Thoracic aorta (tissue), 2 donors: ENCODE measurements at places on chromosomes 1 and 21. TPM values are rescaled to one million over a fixed set of nuclear protein-coding genes. Genes with fewer than 3 reads are reported as not detected.

The OR2L8 gene
- total RNA-seq = not detected

The GLMN gene
- 14.2 TPM for total RNA-seq

The GPR37L1 gene
- not detected for total RNA-seq

The GPR25 gene
- not detected for total RNA-seq

The ANKRD45 gene
- total RNA-seq = not detected

The ISG15 gene
- total RNA-seq = 31.5 TPM

The TMCC2 gene
- 8.9 TPM for total RNA-seq

The ANKRD65 gene
- total RNA-seq = 0.68 TPM

GRCh38 chr1:5238351-5239130, 584.1 kb downstream of the AJAP1 start:
- H3K4me3 ChIP-seq = no peak overlapping the region
- DNase-seq = no peak
- H3K27me3 ChIP-seq = no peaks in the 10 kb centered on the region
- H3K27ac ChIP-seq = no peak overlapping the region
- no peaks in the 10 kb centered on the region for H3K4me1 ChIP-seq
- H3K36me3 ChIP-seq = no peaks in the 10 kb centered on the region

GRCh38 chr1:240280560-240281322, 189.1 kb downstream of the FMN2 start:
- H3K27me3 ChIP-seq = no peaks in the 10 kb centered on the region
- no peak overlapping the region for H3K4me3 ChIP-seq
- no peak overlapping the region for H3K27ac ChIP-seq
- no peak for DNase-seq
- H3K4me1 ChIP-seq = no peaks in the 10 kb centered on the region

DNA sequence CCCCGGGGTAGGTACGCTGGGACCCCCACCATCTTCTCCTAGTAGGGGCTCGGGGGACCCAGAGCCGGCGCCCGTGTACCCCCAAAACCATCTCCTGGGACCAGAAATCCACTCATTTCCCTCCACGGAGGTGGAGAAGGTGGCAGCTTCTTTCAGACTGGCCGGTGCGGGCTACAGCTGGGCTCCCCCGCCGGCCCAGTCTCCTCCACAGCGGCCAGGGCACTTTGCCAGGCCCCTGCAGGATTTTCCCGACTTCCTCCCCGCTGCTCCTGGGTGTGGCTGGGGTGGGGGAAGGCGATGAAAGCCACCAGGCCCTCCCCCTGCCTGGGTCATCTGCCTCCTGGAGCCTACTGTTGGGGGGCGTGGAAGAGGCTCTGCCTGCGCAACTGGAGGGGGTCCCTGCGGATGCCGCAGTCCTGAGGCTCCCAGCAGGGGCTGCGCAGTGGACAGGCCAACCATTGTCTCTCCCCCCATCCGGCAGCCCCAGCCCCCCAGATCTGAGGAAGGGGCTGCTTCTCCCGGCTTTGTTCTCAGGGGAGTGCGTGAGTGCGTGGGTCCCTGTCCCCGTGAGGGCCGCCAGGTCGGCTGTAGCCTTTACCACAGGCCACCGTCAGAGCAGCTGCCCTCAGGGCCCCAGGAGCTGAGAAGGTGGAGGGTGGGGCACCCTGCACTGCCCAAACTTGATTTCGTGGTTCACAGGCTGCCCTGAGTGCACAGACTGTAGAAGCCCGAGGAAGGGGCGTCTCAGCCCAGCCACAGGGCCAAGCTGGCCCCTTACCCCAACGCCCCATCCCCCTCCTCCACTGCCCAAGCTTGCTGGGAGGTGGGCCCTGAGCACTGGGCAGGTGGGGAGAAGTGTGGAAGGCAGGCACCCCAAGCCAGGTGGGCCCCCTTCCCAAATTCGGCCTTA, 1.3 kb downstream of the AGRN start:
- peak overlapping the region; percentile 86 for H3K4me3 ChIP-seq
- no peak for DNase-seq
- no peaks in the 10 kb centered on the region for H3K27me3 ChIP-seq
- H3K36me3 ChIP-seq = no peaks in the 10 kb centered on the region

GRCh38 chr21:42067531-42068255, 3.4 kb upstream of the UMODL1 start:
- no peaks in the 10 kb centered on the region for H3K4me1 ChIP-seq
- no peaks in the 10 kb centered on the region for H3K27me3 ChIP-seq
- DNase-seq = no peak
- no peak overlapping the region for H3K4me3 ChIP-seq

DNA sequence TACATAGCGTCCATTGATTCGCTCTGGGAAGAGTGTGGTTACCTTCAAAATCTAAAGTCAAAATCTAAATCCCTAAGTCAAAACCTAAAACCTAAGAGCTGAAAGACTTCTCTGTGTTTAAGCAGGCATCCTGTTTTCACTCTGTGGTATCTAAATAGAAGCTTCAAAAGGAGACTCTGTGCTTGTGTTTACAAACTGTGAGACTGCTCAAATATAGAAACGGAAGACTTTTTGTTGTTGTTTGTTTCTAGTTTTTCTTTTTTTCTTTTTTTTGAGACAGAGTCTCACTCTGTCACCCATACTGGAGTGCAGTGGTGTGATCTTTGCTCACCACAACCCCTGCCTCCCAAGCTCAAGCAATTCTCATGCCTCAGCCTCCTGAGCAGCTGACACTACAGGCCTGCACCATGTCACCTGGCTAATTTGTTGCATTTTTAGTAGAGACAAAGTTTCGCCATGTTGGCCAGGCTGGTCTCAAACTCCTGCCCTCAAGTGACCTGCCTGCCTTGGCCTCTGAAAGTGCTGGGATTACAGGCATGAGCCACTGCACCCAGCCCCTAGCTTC, 425.9 kb downstream of the SMYD3 start:
- H3K4me3 ChIP-seq = no peak overlapping the region
- no peak overlapping the region for H3K27ac ChIP-seq
- H3K4me1 ChIP-seq = no peaks in the 10 kb centered on the region
- no peaks in the 10 kb centered on the region for H3K36me3 ChIP-seq
- no peak for DNase-seq

DNA sequence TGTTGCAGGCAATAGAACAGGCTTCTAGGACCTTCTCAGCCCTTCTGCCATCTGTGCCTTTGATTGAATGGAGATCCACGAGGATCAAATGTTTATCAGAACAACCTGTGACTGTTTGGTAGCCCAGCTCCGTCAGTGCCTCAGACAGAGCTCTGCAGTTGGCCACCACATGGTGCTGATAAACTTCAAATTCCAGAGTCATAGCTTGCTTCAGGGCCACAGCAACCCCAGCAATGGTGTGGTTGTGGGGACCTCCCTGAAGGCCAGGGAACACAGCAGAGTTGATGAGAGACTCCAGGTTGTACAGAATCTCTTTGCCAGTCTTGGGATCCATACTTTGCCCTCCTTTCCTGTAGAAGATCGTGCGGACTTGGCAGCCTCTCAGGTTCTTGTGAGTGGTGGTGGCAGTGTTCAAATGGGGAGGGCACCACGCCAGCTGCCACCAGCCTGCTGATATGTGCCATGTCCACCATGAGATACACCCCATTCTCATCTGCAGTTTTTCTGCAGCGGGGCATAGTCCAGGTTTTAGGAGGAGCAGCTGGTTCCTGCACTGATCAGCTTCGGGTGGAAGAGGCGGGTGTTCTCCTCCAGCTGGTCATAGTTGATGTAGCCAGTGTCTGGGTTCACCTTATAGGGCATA, 82.9 kb upstream of the ARTN start:
- H3K27me3 ChIP-seq = no peaks in the 10 kb centered on the region
- H3K27ac ChIP-seq = no peak overlapping the region
- no peak overlapping the region for H3K4me3 ChIP-seq

GRCh38 chr1:205435578-205436573, 14.0 kb upstream of the LEMD1 start:
- peaks cover 18% of the 10 kb centered on the region for H3K4me1 ChIP-seq
- H3K4me3 ChIP-seq = no peak overlapping the region
- DNase-seq = no peak

DNA sequence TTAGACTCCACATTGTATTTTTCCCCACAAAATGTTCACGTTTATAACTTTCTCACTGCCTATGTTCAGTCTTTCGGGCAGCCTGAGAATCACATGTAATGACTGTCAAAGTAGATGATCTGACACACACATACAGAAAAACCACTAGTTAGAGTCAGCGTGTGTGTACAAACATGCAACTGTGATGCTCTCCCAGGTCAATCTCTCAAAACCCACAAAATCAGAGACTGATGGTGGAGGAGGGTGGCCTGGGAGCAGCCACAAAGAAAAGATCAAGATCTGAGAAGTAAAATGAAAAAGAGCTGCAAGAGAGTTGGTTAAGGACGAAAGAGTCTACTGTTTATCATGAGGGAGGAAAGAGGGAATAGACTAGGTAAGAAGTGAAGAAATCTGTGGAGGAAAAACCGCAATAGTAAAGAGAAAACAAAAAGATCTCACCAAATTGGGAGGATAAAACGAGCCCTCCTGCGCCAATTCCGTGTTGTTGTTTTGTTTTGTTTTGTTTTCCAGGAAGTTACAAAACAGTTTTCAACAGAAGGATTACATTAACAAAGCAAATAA, 2.3 kb downstream of the EGLN1 start:
- H3K36me3 ChIP-seq = no peaks in the 10 kb centered on the region
- H3K27ac ChIP-seq = peak overlapping the region; percentile 95
- peaks cover 52% of the 10 kb centered on the region for H3K4me1 ChIP-seq

GRCh38 chr1:145730900-145731299, 11.6 kb downstream of the CD160 start:
- H3K36me3 ChIP-seq = peaks cover 3% of the 10 kb centered on the region
- H3K27ac ChIP-seq = no peak overlapping the region
- no peaks in the 10 kb centered on the region for H3K27me3 ChIP-seq
- H3K4me3 ChIP-seq = no peak overlapping the region
- no peaks in the 10 kb centered on the region for H3K4me1 ChIP-seq

DNA sequence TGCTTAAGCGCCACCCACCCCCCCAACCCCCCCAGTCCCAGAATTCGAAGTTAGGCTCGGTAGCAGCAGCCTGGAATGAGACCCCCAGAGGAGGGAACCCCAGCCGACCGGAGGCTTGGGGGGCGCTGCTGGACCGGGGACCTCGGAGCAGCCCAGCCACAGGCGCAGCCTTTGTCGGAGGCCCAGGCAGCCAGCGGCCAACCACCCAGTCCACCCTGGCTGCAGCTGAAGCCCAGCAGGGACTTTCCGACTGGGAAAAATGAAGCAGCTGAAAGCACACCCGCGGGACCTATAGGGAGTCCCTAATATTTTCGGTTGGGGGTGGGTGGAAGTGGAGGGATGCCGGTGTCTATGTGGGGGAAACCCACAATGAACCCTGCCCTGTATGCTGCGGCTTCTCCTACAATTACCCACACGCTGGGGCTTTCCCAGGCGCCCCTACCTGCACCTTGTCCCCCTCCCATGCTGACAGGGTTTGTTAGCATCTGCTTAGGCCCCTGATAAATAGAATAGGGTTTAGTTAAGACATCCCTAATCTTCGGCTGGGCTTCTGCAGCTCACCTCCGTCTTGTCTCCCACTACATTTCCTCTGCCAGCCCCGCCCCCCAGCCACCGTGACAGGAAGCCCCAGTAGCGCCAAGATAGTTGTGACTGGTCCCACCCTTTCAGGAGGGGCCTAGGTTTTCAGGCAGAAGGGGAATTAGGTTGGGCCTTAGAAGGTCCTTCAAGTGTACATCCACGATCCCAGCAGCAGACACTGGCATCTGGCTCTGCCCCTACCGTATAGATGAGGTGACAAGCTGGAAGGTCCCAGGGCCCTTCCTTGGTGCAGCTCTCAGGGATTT, 838 bp downstream of the CCDC28B start:
- peak overlapping the region; percentile 85 for H3K4me3 ChIP-seq
- peaks cover 8% of the 10 kb centered on the region for H3K36me3 ChIP-seq
- no peaks in the 10 kb centered on the region for H3K27me3 ChIP-seq

GRCh38 chr1:176669782-176670181, 206.8 kb downstream of the PAPPA2 start:
- no peak for DNase-seq
- H3K27me3 ChIP-seq = no peaks in the 10 kb centered on the region
- H3K4me3 ChIP-seq = no peak overlapping the region
- H3K4me1 ChIP-seq = no peaks in the 10 kb centered on the region
- H3K27ac ChIP-seq = no peak overlapping the region

DNA sequence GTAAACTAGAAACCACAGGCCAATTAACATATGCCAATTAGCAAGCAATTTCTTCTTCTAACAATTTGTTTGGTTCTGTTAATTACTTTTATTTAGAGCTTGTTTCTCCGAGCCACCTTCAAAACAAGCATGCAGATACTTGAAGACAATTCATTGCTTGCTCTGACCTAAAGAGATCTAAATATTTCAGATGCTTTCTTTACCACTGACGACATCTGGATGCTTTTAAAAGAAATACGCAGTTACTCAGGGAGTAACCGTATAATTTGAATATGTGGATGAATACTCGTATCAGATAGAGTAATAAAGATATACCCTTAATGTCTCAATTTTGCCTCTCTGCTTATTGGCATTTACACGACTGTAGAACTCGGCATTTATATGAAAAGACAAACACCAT, 390.0 kb downstream of the DISC1 start:
- H3K4me3 ChIP-seq = no peak overlapping the region
- no peak overlapping the region for H3K27ac ChIP-seq
- H3K36me3 ChIP-seq = no peaks in the 10 kb centered on the region
- no peak for DNase-seq
- H3K4me1 ChIP-seq = no peaks in the 10 kb centered on the region

GRCh38 chr1:34865981-34866761, 6.6 kb upstream of the SMIM12 start:
- no peaks in the 10 kb centered on the region for H3K36me3 ChIP-seq
- peaks cover 9% of the 10 kb centered on the region for H3K4me1 ChIP-seq
- peak overlapping the region; percentile 62 for H3K27ac ChIP-seq
- peak; percentile 54 for DNase-seq
- H3K27me3 ChIP-seq = no peaks in the 10 kb centered on the region

GRCh38 chr21:37619464-37619974, 252.9 kb downstream of the DYRK1A start:
- H3K36me3 ChIP-seq = no peaks in the 10 kb centered on the region
- H3K27me3 ChIP-seq = no peaks in the 10 kb centered on the region
- H3K4me3 ChIP-seq = no peak overlapping the region
- no peak overlapping the region for H3K27ac ChIP-seq

DNA sequence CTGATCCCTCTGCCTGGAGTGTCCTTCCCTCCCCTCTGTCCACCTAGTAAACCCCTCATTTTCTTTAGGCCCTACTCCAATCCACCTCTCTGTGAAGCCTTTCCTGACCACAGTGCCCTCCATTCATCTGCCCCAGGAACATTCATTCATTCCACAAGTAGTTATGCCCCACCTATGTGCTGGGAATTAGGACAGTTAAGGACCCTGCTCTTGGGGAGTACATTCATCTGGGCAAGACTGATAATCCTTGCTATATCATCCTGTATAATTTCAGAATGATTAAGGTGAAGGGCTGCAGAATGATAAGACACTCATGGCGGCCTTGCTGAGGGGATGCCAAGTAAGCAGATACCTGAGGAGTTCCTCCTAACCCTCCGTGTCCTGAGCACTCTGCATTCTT, 10.3 kb upstream of the FAM20B start:
- no peaks in the 10 kb centered on the region for H3K36me3 ChIP-seq
- no peaks in the 10 kb centered on the region for H3K27me3 ChIP-seq
- no peak for DNase-seq
- peaks cover 15% of the 10 kb centered on the region for H3K4me1 ChIP-seq

GRCh38 chr1:221557013-221557412, 184.9 kb downstream of the DUSP10 start:
- H3K4me3 ChIP-seq = no peak overlapping the region
- H3K4me1 ChIP-seq = no peaks in the 10 kb centered on the region
- no peaks in the 10 kb centered on the region for H3K36me3 ChIP-seq
- H3K27ac ChIP-seq = no peak overlapping the region
- no peaks in the 10 kb centered on the region for H3K27me3 ChIP-seq

GRCh38 chr1:153698923-153699714, 20.6 kb downstream of the NPR1 start:
- no peaks in the 10 kb centered on the region for H3K27me3 ChIP-seq
- H3K4me3 ChIP-seq = peak overlapping the region; percentile 57
- H3K27ac ChIP-seq = peak overlapping the region; percentile 98
- DNase-seq = no peak
- no peaks in the 10 kb centered on the region for H3K36me3 ChIP-seq

- no peak overlapping the region for H3K4me3 ChIP-seq
- no peak overlapping the region for H3K27ac ChIP-seq
- H3K4me1 ChIP-seq = no peaks in the 10 kb centered on the region
Measured at GRCh38 chr1:115214098-115214497, 124.0 kb downstream of the NGF start.
